ENCODE measurements at places on chromosomes 12 and 14.

DNA sequence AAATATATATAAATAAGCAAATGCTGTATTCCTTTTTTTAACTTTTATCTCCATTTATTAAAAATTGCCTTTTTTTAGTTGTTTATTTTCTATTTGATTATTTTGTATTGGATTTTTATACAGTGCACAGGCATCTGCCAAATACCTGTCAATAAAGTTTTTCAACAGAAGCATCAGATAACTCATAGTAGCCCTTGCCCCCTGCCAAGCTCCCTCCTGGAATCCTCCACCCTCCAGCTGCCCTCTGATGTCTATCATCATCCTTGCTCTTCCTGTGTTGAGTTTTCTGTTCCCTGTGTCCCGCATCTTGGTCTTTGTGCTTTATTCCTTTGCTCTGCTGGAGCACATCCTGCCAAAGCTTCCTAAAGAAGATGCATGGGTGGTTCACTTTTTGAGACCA is 16.6 kb downstream of the GLRX5 start:
- DNase-seq = no peak

DNA sequence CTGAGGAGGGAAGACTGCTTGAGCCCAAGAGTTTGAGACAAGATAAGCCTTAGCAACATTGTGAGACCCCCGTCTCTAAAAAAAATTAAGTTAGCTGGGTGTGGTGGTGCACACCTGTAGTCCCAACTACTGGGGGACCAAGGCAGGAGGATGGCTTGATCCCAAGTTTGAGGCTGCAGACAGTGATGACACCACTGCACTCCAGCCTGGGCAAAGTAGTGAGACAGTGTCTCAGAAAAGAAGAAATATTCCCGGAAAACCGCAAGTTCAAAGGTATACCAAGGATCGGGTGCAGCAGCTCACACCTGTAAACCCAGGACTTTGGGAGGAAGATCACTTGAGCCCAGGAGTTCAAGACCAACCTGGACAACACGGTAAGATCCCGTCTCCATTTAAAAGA is 5.8 kb downstream of the PTGES3 start:
- DNase-seq = no peak

DNA sequence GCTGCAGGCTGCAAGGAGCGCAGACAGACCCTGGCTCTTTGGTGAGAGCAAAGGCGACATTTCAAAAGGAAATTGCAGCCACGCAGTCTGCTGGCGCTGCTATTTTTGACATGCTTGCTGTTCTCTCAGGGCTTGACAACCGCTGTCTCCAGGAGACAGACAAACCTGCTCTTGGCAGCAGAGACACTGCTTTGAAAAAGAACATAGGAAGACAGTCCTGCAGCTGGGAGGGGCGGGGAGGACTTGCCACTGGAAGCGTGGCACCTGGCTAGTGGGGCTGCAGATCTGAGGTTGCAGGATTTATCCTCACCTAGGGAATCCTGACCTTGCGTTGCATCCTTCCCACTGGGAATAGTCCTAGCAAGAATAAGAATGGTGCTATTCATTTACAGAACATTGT is 91.8 kb upstream of the KCNA1 start:
- no peak for DNase-seq

DNA sequence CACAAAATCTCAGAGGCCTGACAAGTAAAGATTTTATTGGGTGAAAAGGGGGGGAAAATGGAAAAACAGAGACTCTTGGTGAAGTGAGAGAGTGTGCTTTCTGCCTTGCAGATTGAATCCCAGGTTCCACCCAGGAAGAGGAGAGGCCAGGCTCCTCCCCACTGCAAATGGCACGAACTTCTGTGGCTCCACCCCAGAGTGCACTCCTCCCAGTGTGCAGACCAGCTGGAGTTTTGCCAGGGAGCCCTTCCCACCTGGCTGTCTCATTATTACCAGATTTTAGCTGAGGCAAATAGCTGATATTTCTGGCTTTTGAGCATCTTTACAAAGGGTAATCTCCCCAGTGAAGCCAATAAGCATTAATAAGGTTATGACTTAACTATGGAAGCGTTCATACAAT is 51.9 kb downstream of the TESPA1 start:
- DNase-seq = no peak

- no peak for DNase-seq
Observed at GRCh38 chr14:49593016-49593415, 5.7 kb upstream of the LRR1 start.

DNA sequence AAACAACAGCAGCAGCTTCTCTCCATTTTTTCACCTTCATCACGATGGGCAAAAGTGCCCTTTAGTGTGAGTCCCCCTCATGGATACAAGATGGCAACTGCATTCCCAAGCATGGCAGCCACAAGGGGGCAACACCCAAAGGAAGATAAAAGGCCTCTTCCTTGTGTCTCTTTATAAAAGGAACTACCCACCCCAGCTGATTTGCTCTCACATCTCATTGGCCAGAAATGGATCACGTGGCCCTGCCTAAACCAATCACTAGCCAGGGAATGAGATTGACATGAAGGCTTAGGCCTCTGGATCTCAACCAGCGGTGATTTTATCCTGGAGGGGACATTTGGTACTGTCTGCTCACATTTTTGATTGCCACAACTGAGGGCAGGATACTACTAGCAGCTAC is 21.9 kb upstream of the IFT81 start:
- DNase-seq = peak; percentile 78

GRCh38 chr14:105563347-105563737 is 37.0 kb downstream of the TMEM121 start:
- no peak for DNase-seq

GRCh38 chr12:132178316-132178715 is 34.1 kb downstream of the NOC4L start:
- no peak for DNase-seq

DNA sequence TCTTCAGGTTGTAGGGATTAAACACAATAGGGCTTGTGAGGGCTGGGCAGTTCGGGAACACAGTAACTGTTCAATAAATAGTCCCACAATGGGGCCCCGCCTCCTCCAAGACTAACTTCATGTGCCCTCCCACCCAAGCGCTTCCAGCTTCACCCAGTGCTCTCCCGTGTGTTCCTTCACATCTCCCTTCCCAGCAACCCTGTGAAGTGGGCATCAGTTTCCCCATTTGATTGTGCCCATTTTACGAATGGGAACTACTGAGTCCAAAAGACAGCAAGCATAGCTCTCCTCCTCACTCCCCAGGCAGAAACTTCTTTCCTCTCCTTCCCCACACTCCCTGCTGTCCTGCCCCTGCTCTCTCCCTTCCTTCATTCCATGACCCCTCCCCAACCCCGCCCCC is 6.2 kb upstream of the TRPV4 start:
- DNase-seq = no peak

- DNase-seq = no peak
Observed at GRCh38 chr12:71782017-71782416, 27.4 kb downstream of the RAB21 start.

GRCh38 chr12:97223419-97223818 is 239.2 kb upstream of the RMST start:
- DNase-seq = no peak

DNA sequence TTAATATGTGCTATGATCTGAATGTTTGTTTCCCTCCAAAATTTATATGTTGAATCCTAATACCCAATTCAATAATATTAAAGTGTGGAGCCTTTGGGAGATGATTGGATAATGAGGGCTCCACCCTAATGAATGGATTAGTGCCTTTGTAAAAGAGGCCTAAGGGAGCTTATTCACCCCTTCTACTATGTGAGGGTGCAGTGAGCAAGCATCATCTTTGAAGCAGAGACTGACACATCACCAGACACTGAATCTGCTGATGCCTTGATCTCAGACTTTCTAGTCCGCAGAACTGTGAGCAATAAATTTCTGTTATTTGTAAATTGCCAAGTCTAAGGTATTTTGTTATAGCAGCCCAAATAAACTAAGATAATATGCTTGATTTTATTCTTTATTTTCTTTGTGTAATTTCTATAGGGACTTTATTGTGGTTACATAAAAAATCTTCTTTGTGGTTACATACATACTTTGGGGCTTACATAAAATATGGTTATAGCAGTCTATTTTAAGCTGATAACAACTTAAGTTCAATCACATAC is 131.1 kb upstream of the SLC38A2 start:
- DNase-seq = no peak

DNA sequence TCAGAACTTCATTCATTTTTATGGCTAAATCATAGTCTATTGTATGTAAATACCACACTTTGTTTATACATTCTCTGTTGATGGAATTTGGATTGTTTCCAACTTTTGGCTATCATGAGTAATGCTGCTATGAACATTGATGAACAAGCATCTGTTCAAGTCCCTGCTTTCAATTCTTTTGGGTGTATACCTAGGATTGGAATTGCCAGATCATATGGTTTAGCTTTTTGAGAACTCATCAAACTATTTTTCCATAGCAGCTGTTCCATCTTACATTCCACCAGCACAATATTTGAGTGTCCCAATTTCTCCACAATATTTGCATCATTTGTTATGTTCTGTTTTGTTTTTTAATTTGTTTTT is 52.3 kb upstream of the CCND2 start:
- DNase-seq = no peak

DNA sequence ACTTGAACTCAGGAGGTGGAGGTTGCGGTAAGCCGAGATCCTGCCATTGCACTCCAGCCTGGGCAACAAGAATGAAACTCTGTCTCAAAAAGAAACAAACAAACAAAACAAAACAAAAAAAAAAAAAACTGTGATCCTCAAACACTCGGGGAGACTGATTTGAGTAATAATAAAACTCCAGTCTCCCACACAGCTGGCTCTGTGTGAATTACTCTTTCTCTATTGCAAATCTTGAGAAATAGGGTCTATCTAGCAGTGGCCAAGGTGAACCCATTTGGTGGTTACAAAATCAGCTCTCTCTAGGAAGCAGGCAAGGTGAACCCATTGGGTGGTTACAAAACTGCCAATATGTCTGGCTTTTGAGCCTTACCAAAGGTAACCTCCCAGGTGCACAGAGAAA is 6.0 kb upstream of the ACOT6 start:
- no peak for DNase-seq

DNA sequence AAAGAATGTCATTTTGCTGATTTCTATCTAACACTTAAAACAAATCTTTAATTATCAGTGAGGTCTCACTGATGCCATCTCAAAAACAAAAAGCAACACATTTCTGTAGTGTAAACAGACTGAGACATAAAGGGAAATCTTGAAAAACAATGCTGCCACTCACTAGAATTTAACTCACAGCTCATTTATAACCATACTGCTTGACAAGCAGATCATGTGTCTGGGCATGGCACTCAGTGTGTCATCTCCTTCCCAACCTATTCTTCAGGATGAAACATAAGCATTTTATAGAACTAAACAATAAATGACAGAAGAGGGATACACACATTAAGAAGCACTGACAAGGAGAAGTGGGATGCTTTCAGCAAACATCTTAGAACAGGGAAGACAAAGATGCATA is 22.4 kb downstream of the ATF7 start:
- no peak for DNase-seq

GRCh38 chr14:92463141-92463540 is 50.4 kb upstream of the RIN3 start:
- DNase-seq = no peak

DNA sequence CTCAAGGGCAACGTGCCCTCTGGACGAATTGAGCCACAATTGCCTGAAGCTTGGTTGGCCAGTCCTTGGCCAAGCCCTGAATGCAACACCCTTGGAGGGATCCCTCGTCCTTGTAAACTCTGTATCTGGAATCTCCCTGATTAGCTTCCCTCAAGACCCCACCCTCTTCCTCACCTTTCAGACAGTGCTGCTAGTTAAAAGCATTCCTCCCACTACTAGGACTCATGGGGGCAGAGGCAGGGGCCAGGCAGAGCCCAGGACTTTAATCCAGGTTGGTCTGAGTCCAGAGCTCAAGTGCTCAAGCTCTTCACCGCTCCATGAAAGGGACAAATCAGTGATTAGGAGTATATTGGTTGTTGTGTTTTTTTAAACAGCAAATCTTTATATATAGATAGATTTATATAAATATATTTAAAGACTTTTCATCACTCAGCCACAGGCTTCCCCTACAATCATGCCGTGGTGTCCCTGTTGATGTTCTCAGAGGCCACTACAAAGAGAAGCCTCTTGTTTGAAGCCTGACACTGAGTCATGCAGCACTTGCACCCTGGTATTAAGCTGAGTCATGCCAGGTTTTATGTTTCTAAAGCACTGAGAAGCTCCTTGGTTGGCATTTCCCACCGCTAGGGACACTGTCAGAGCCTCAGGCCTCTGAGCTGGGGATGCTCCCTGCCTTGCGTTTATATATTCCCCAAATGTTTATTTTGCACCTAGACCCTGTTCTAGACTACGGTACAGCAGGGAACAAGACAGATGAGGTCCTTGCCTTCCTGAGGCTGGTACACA is 53.8 kb upstream of the GSC start:
- DNase-seq = no peak

GRCh38 chr12:113087193-113087592 is 30.7 kb downstream of the DTX1 start:
- no peak for DNase-seq

- no peak for DNase-seq
Observed at GRCh38 chr14:77911356-77911755, 111.4 kb downstream of the ADCK1 start.

GRCh38 chr12:132160016-132160415 is 15.8 kb downstream of the NOC4L start:
- no peak for DNase-seq

DNA sequence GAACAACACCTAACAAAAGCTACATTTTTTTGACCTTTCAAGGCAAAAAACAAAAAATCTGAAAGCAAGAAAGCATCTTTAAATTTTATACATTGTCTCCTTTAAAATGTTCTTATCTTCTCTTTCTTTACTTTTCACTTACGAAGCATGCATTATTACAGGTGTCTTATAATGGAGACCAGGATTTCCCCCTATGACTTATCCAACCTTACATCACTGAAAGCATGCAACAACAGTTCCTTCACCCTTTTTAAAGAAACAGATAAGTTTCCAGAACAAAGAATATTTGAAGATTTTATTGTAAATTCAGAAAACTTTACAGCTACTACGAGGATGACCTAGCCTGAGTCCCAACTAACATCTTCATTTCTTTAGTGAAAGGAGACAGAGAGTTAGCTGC is 277.2 kb downstream of the AKAP6 start:
- no peak for DNase-seq

DNA sequence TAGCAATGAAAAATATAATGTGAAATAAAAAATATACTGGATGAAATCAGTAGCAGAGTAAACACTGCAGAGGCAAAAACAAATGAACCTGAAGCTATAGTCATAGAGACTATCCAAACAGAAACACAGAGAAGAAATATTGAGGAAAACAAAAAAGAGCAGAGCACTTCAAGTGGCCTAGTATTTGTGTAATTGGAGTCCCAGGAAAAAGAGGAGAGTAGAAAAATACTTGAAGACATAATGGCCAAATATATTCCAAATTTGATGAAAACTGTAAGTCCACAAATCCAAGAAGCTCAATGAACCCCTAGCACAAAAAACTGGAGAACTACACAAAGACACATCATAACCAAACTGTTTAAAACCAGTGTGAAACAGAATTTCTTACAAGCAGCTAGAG is 37.2 kb upstream of the CTDSP2 start:
- no peak for DNase-seq

DNA sequence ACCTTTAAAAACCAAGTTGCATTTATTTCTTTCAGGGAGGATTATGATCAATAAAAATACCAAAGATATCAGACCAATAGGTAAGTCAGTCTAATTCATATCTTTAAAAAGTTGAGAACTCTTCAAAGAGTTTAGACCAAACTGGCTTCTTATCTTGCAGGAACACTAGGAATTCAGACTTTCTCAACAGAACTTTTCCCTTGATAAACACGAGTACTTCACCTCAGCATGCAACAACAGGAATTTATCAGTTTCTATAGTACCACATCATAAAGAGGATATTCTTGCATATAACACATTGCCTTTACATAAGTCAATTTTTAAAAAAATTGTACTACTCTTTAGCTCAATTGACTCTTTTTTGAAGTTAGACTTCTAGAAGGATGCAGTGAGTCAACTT is 68.2 kb downstream of the DNAI7 start:
- DNase-seq = no peak

Measured in PC-9 (cell line).